Adipocyte (in vitro differentiated cells): ENCODE measurements at places on chromosomes 1 and 21.

DNA sequence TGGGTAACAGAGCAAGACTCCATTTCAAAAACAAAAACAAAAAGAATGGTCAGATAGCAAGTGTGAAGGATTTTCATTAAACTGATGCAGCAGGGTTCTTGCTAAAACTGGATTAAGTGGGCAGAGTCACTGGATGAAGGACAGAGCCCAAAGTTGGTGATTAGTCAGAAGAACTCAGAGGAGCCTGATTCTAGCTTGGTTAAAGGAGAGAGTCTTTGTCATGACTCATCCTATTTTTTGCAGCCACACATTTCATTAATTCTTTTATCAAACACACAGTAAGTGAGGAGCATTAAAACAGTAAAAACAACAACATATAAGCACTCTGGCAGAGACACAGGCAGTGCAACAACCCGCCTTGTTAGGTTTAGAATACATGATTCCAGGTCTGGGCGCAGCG is 56.0 kb upstream of the EDARADD start:
- DNase-seq, result peak; percentile 16

GRCh38 chr1:228393268-228393701 is 13.3 kb downstream of the TRIM11 start:
- DNase-seq, result peak; percentile 66

DNA sequence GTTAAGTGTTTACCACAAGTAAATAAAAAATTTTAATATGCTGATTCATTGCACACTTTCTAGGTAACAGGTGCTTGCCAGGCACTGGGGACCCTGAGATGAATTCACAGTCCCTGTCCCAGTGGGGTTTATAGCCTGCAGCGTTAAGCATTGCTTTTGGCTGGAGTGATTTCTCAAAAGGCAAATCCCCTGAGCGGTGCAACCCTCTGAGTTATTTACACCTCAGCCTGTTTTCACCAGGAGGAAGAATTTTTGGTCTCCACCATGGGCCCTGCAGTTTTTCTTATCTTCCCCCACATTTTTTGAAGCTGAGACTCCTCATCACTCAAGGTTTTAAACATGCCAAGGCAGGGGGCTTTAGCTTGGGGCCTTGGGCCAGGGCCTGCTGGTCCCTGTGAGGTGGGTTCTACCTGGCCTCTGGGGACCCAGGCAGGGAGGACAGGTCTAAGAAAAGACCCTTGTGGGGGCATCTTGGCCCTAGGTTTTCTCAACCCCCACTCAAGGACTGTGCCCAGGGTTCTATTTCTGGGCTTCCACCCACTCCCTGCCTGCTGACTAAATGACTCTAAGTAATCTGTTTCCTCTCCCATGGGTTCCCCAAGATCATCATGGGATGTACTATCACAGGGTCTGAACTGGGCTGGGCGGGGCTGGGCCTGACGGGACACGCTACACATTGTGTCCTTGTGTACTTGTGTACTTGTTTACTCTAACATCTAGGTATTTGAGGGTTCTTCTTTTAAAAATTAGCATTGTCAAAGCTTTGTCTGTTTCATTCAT is 10.2 kb upstream of the CHIT1 start:
- no peak for DNase-seq

GRCh38 chr21:44903050-44903685 is 17.5 kb downstream of the ITGB2 start:
- no peak for DNase-seq

GRCh38 chr1:116817582-116818064 is 63.4 kb downstream of the CD2 start:
- DNase-seq, result peak; percentile 45

DNA sequence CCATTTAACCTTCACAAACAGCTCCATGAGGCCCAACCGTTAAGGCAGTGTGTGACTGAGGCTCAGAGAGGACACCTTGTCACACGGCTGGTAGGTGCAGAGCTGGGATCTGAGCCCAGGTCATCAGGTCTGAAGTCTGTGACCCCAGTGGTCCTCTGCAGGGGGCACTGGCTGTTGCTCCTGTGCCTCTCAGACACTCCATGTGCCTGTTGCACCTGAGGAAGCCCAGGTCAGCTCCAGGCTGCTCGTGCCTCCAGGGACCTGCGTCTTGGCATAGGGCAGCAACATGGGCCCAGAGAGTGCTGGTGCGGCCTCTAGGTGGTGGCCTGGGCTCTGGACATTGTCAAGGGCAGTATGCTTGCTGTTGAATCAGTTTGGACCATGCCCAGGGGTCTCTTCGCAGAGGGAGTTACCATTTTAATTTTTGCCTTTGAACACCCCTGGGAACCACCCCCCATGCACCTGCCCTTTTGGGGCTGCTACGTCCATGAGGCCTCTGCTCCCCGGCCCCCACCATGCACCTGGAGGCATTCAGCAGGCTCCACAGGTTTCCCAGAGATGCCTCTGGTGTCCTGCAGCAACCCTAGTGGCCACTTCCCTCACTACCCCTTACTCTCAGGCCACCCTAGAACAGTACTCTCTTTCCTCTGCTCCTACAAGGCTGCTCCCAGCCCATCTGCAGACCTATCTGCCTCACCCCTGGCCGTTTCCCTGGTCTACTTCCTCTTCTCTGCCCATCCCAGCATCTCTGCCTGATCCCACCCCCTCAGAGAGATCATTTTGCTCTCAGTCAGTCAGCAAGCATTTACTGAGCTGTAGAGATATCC is 25.2 kb upstream of the EPS8L3 start:
- peak; percentile 39 for DNase-seq

- DNase-seq, result no peak
These were observed 209.6 kb downstream of the GIPC2 start for GRCh38 chr1:78255383-78255782.

- DNase-seq, result peak; percentile 61
These were observed 33.1 kb downstream of the LTN1 start for GRCh38 chr21:28959367-28960099.

GRCh38 chr1:119462964-119463363 is 44.0 kb upstream of the HSD3B1 start:
- no peak for DNase-seq

DNA sequence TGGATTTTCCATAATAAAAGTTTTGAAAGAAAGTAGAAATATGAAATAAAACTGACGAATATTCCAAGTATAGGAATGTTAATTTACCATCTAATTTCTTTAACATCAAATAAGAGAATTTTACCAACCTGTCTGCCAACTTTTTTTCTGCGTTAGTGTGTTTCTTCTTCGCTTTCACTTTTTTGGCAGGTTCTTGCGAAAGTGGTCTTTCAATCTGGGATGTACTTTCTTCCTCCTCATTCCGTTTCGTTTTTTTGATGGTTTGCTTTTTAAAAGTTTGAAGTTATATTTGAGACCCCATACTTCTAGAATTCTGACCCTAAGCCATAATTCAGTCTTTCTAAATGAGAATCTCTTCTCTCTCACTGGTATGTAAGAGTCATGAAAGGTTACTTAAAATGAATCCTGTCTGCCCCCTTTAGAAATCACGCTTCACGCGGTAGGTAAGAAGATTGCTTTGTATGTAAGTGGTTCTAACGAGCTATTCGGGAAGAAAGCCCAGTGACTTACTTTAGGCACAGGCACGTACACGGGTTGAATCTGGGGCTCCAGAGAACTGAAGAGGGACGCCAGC is 580 bp downstream of the RBM34 start:
- DNase-seq, result peak; percentile 69

DNA sequence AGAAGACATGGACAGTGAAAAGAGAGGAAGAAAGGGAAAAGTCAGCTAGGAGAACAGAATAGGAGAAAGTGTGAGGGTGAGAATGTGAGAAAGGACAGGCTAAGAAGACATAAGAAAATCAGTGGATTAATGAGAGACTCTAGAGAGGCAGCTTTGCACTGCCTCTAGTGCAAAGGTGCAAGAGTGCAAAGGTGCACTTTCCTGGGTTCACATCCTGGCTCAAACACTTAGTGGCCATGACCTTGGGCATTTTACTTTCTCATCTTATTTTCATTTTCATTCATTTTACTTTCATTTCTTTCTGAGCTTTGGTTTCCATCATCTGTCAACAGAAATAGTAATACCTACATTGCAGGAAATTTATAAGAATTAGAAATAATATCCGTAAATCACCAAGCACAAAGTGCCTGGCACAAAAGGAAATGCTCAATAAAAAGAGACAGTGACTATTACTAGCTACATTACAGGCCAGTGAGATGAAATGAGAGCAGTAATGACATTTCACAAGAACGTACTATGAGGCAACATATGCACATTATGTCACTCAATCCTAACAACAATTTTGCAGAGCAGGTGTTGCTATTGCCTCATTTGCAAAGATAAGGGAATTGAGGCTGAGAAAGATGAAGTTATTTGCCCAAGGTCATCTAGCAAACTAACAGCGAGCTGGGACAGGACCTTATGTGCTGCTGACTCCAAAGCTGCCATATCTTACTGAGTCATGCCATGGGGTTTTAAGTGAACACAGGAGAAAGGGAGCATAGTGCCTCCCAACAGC is 107.0 kb upstream of the TLR5 start:
- DNase-seq, result peak; percentile 6

- DNase-seq, result no peak
These were observed 3.6 kb downstream of the ECM1 start for GRCh38 chr1:150511551-150511950.

- DNase-seq, result no peak
These were observed 1618.7 kb downstream of the AMY1C start for GRCh38 chr1:105368446-105368845.

DNA sequence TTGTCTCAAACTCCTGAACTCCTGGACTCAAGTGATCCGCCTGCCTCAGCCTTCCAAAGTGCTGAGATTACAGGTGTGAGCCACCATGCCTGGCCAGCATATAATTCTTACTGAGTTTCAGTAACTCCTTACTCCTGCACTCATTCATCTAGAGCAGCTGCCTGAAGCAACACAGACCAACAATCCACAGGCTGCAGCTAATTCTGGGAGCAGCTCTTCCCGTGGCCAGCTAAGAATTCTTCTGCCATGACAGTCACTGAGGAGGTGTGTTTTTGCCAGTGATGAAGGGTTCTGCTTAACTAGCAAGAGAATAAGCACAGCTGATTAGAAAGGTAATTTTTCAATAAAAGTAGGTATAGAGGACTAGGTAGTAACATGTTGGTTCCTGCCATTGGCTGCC is 5.4 kb downstream of the VTCN1 start:
- no peak for DNase-seq

GRCh38 chr1:201582705-201583442 is 43.9 kb downstream of the NAV1 start:
- DNase-seq, result peak; percentile 76

GRCh38 chr21:41360072-41360821 is 1.6 kb upstream of the MX2 start:
- DNase-seq, result peak; percentile 64

GRCh38 chr1:20093940-20094391 is 24.0 kb downstream of the PLA2G5 start:
- DNase-seq, result peak; percentile 24

DNA sequence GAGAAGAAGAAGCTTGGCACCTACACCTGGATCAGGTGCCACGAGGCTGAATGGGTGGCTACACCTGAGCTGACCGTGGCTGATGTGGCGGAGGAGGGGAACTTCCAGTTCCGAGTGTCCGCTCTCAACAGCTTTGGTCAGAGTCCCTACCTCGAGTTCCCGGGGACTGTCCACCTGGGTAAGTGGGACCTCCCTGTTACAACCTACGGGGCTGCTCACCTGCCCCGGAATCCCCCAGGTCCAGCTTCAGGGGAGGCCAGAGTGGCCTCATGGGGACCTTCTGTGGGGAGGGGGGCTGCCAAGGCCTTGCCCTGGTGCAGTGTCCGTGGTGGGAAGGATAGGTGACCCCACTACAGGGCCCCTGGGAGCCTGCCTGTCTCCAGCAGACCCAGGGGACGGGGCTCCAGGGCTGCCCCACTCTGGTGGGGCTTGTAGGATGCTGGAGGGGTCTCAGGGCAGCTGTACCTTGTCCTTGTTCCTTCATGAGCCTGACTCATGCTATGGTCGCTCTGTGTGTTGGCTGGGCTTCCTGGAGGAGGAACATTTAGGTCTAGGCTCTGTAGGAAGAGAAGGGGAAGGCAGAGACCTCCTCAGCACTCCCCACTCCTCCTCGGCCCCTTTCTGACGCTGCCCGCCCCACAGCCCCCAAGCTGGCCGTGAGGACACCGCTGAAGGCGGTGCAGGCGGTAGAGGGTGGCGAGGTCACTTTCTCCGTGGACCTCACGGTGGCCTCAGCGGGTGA is 7.2 kb downstream of the OBSCN start:
- no peak for DNase-seq

DNA sequence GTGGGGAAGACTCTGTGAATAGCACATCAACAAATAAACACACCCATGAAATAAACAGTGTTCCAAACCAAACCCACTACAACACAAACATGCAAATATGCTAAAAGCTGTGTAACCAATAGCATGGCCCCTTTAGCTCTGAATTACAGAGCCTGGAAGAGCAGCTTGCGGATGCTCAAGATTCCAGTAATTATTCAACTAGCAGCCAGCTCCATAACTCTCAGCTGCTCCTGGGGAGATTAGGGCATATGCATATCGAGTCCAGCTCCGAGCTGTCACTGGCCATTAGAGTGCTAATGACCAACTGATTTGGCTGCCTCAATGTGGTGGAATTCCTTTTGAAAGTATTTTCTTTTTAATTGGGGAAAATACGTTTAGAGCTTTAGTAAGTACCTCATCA is 207.1 kb downstream of the HHAT start:
- no peak for DNase-seq

GRCh38 chr1:184010788-184011187 is 26.7 kb downstream of the COLGALT2 start:
- no peak for DNase-seq

DNA sequence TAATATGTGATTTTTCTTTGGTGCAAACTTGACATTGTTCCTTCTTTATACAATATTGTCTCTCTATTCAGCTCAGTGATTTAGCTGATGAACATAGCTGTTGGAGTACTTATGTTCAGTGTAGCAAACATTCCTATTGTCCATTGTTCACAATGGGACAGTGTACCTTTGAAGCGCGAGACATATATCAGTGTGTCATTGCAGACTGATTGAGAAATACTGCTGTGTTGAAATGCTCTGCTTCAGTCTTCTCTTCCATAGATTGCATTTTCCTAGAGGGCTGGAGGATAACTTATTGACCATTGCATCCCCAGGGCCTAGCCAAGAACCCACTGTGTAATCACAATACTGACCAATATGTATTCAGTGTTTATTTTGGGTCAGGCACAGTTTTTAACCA is 46.5 kb downstream of the HLX start:
- peak; percentile 26 for DNase-seq

- DNase-seq, result no peak
These were observed 429.8 kb upstream of the C1orf87 start for GRCh38 chr1:60503266-60503925.

- peak; percentile 98 for DNase-seq
These were observed 18.6 kb downstream of the AZIN2 start for GRCh38 chr1:33099290-33100118.

GRCh38 chr1:3292051-3292722 is 162.3 kb upstream of the ARHGEF16 start:
- no peak for DNase-seq

DNA sequence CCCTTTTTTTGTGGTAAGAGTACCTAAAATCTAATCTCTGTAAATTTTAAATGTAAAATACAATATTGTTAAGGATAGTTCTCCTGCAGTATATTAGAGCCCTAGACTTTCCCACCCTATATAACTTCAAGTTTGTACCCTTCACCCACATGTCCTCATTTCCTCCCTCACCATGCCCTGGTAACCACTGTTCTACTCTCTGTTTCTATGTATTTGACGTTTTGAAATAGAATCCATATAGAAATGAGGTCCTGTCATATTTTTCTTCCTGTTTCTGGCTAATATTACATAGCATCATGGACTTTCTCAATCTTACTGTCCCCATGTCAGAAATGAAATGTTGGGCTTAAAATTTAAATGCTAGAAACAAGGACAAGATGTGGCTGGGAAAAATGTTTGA is 24.8 kb downstream of the GBP7 start:
- no peak for DNase-seq
